ENCODE measurements at places on chromosomes 6 and 20.

GRCh38 chr6:14802514-14803160 lies 443.2 kb upstream of the JARID2 start:
- no peak for DNase-seq

DNA sequence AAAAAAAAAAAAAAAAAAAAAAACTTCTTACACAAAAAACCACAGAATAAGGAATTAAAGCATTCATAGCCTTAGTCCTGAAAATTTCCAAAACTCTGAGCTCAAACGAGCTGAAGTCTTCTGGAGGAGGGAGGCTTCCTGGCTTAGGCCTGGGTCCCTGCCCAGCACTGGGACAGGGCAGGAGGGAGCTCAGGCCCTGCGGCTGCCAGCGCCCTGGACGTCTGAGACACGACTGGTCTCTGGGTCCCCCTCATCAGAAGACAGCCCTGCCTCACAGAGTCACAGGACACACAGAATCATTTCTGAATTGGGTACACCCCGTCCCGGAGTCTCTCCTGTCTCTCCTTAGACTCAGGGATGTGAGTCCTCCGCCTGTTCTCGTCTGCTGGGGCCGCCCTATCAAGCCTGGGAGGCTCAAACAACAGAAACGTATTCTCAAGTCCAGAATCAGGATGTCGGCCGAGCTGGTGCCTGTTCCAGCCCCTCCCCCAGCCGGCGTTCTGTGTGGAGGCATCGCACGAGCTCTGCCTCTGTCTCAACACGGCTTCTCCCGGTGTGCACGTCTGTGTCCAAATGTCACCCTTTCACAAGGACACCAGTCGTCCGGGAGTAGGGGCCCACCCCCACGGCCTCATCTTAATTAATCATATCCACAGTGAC lies 39.4 kb downstream of the ZBTB46 start:
- no peak for DNase-seq

- DNase-seq = no peak
These were observed 100.0 kb upstream of the MLIP start for GRCh38 chr6:54011277-54011648.

- DNase-seq = no peak
These were observed 25.8 kb upstream of the ARMC2 start for GRCh38 chr6:108822401-108822800.

DNA sequence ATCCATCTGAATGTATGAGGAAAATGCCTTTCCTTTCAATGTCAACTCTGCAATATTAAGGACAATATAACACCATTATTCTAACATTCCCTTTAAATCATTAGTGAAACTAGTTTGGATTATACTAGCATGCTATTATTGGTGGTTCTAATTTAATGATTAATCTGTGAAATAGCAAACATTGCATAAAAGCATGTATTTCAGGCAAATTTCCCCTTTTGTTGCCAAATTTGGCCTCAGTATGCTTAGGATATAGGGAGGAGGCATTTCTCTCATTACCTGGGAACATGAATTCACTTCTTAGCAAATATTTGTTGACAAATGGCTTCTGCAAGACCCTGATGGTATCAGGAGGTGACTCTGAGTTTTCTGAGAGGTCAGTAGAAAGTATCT lies 1.6 kb downstream of the TPMT start:
- no peak for DNase-seq

- DNase-seq = no peak
These were observed 2.1 kb downstream of the TNFRSF21 start for GRCh38 chr6:47307362-47308197.

- DNase-seq = no peak
These were observed 70.6 kb upstream of the EYA4 start for GRCh38 chr6:133170602-133171001.

- DNase-seq = no peak
These were observed 8.9 kb upstream of the MYL9 start for GRCh38 chr20:36532388-36532787.

DNA sequence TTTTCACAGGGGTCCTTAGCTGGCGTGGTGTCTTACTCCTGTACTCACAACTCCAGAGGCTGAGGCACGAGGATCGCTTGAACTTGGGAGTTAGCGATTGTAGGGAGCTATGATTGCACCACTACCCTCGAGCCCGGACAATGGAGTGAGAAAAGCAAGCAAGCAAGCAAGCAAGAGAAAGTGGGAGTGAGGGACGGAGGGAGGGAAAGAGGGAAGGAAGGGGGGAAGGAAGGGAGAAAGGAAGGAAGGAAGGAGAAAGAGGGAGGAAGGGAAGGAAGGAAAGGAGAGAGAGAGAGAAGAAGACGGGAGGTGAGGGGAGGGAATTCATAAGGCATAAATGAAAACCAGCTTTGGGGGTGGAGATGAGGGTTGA lies 120.5 kb downstream of the TRIM27 start:
- DNase-seq = no peak

GRCh38 chr6:98678481-98678880 lies 155.9 kb upstream of the POU3F2 start:
- no peak for DNase-seq

DNA sequence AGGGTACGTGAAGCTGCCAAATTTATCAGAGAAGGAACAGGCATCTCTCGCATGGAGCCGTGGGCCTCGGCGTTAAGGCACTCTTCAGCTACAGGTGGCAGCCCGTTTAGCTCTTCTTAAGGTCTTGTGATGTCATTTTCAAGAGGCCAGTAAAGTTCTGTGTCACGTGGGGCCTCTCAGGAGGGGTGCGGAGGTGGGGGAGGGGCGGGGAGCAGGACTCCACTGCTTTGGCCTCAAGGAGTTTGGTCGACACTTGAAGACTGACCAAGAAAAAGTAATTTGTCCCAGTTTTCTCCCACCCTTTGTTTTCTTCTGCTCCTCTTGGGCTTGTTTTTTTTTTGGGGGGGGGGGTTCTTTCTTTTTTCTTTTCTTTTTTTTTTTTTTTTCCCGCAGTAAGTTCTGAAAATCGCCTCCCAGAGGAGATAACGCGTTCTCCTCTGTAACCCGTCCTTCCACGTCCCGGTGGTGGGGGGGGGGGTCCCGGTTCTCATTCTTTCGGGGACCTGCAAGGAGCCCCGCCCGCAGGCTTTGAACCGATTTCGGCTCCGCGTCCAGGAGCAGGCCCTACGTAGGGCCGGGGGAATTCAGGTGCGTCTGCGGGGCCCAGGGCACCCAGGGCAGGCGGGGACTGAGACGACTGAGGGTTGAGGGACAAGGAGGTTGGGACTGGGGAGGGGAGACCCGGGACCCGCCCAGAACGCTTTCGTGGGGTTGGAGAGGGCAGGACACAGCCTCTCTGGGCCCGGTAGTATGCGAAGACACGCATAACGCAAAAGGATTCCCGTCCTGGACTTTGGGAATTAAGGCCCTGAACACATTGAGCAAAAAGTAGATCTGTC lies 26.0 kb downstream of the GPX6 start:
- no peak for DNase-seq

- DNase-seq = no peak
These were observed 32.1 kb upstream of the OPN5 start for GRCh38 chr6:47749757-47750156.

DNA sequence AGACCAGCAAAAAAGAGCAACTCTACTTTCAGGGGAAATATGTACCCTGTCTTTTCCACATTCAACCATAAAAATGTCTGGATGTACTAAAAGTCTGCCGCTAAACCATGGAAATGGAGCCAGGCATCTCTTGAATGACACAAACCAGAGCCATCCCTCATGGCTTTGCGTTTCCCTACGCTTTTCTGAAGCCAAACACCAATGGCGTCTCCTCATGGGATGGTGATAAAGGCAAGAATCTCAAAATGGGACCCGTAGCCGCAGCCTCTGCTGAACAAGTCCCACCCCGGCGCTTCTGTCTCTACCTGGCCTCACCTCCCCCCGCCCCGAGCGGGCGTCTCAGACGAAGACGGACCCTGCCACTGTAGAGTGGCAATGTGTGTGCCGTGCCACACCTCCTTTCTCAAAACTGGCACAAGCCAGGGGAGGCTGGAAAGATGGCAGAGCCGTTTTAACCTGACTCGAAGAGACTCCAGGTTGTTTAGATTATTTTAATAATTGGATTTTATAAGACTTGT lies 80.3 kb upstream of the AFDN start:
- DNase-seq = no peak

DNA sequence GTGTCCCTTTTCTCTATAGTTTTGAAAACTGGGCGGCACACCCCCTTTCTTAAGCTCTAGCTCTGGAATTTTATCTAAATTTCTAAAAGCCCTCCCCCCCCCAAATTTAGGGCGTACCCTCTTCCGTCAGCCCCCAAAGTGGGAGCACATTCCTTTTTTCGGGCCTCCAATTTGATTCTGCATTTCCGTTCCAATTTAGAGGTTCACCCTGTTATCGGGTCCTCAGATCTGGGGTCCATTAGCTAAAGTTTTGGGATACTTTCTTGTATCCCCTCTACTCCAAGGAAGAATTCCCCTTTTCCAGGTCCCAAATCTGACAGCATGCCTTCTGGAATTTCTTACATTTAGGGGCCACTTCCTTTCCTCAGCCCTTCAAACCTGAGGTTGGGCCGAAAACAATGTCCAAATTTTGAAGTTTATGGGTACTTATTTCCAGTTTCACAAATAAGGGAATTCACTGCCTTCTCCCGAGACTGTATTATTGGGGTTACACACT lies 796 bp downstream of the PHF20 start:
- DNase-seq = no peak

DNA sequence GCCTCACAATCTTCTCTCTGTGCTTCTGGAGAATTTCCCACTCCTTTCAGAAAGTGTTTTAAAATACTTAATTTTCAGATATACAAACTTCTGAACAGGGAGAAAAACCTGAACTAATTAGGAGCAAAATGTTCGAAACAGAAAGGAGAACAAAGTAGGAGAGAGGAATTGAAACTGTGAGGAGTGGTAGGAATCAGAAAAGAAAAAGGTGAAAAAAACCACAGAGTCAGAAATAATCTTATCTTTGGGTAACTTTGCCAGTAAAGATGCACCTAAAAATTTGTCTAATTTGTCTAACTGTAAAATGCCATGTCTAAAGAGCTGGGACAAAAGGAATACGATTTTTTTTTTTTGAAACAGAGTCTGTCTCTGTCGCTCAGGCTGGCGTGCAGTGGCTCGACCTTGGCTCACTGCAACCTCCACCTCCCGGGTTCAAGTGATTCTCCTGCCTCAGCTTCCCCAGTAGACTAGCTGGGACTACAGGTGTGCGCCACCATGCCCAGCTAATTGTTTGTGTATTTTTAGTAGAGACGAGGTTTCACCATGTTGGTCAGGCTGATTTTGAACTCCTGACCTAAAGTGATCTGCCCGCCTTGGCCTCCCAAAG lies 4.7 kb upstream of the RIPOR2 start:
- DNase-seq = no peak

DNA sequence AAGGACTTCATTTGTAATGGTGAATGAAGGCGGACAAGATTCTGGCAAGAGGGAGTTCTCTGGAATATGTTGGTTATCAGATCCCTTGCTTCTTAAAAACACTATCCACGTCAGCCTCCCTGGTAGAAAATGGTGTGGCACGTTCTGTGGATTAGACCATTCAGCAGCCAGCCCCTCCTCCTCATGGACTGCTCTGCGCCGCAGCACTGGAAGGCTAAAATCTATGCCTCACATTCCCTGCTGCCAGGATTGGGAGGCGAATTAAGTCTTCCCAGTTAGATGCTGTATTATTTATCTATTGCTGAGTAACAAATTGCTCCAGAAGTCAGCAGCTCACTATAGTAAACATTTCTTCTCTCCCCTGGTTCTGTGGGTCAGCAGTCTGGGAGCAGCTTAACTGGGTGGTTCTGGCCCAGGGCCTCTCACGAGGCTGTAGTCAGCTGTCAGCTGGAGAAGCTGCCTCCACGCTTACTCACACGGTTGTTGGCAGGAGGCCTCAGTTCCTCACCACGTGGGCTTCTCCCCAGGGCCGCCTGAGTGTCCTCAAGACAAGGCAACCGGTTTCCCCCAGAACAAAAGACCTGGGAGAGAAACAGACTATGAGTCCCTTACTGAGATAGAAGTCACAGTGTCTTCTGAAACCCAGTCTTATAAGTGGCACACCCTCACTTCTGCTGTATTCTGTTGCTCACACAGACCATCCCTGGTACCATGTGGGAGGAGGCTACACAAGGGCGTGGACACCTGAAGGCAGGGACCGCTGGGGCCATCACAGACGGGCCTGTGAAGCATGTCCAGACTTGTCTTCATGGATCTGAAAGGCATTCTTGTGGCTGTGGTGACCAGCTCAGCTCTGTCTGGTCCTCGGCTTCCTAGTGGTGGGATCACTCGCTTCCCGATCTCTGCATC lies 101.0 kb downstream of the NRN1 start:
- DNase-seq = no peak

DNA sequence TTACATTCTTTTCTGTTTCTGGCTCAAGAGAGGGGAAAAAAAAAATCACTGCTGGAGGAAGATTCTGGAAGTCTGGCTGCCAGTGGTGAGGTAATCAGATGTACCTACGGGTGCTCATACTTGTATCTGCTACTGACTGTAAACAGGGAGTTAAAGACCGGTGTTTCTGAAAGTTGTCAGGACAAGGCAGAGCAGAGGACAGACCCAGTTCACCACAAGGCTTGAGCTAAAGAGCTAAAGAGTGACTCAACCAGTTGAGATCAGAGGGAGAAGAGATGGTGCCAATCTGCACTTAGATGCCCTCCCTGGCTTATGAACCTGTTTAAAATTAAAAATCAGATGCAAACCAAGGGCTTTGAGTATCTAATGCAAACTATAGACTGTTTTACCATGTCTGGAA lies 55.4 kb downstream of the CEP162 start:
- no peak for DNase-seq

DNA sequence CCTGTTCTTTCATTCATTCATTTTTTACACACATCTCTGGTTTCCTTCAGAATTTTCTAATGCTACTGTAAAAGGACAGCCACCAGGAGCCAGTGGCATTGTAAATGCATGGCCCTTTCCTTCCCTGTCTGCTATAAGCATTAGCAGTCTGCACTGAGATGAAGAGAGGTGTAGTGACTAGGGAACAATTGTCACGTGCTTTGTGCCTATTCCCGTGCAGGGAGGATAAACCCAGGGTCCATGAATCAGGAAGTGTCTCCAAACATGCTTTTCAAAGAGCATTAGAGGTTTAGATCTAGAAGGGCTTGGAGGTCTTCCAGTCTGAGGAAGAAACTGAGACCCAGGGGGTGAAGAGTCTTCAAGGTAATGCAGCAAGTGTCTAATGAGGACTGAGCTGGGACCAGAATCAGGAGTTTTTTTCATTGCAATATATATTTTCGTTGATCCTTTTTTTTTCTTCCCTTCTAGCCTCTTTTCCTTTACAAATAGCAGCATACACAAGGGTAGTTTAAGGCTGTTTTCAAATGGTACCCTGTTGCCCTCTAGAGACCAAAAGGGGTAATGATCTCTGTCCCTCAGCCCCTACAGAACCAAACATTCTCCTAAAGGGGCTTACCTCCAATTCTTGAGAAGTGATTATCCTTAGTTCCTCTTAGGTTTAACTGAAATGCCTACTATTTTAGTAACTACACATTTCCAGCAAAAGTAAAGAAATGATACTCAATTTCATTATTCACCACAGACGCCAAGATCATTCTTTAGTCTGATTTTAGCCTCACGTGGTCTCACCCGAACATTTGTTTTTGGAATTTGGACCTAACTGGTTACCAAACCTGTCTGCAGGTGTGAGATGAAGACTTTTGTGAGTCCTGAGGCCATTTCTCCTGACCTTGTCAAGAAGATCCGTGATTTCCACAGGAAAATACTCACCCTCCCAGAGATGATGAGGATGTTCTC lies 6.6 kb downstream of the TRIM15 start:
- DNase-seq = no peak

GRCh38 chr6:98836025-98836961 lies 1.9 kb downstream of the POU3F2 start:
- no peak for DNase-seq
